ENCODE measurements at places on chromosomes 1 and 21. TPM values are rescaled to one million over a fixed set of nuclear protein-coding genes. Genes with fewer than 3 reads are reported as not detected.

FAM3B gene
- 4.8 TPM for total RNA-seq

SHE gene
- total RNA-seq = 40.1 TPM

DNA sequence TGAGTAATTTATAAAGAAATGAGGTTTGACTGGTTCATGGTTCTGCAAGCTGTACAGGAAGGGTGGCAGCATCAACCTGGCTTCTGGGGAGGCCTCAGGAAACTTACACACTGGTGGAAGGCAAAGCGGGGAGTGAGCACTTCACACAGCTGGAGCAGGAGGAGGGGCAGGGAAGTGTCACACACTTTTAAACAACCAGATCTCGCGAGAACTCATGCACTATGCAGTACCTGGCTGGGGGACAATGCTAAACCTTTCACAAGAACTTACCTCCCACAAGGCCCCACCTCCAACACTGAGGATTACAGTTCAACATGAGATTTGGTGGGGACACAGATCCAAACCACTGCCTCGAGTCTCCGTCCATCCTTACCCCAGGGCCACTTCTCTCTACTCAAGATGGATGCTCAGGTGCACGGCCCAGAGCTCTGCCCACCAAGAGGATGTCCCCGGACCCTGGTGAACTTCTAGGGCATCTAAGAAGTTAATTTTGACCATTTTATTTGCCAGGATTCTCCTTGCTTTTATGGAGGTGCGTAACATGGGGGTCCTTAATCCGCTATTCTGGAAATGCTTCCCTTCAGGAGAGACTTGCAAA, 22.7 kb upstream of the ACTRT2 start:
- no peak for DNase-seq
- H3K4me3 ChIP-seq = no peak overlapping the region
- H3K36me3 ChIP-seq = no peaks in the 10 kb centered on the region
- no peak overlapping the region for H3K27ac ChIP-seq
- H3K4me1 ChIP-seq = no peaks in the 10 kb centered on the region

- H3K27ac ChIP-seq = no peak overlapping the region
- H3K4me1 ChIP-seq = no peaks in the 10 kb centered on the region
- H3K4me3 ChIP-seq = no peak overlapping the region
- no peaks in the 10 kb centered on the region for H3K36me3 ChIP-seq
- no peak for DNase-seq
Observed at GRCh38 chr1:51902456-51902855, 23.9 kb upstream of the NRDC start.

DNA sequence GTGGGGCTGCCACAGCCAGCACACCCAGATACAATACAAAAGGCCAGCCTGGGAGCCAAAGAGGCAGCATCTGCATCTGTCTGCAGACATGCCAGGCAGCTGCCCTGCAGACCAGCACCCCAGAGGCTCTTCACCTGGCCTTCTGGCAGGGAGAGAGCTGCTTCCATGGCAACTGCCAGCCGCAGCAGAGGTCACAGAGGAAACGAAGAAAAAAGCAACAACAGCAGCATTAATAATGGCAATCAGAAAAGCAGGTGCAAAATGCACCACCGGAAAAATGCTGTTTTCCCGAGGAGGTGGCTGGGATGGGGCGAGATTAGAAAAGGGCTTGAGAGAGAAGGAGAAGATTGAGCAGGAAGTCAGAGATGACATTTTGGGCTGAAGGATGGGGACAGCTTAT, 309.5 kb downstream of the PCP4 start:
- H3K4me1 ChIP-seq = no peaks in the 10 kb centered on the region
- no peak overlapping the region for H3K27ac ChIP-seq

DNA sequence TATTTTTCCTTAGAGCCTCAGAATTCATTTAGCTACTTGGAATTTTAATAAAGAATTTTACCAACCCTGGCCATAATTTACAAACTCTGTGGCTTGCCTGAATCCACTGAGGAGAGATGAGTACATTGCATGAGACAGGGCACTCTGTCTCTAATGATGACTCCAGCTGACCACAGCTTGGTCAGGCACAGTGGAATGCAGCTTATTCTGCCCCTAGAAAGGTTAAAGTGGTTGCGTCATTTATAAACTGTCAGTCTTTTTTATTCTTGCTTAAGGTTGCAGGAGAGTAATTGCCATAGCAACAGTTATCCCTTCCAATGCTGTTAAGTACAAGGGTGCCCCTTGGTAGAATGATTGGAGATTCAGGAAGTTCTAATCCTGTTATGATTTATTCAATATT, 28.3 kb downstream of the PDE4B start:
- H3K27me3 ChIP-seq = no peaks in the 10 kb centered on the region
- no peak overlapping the region for H3K27ac ChIP-seq
- H3K36me3 ChIP-seq = no peaks in the 10 kb centered on the region
- H3K4me1 ChIP-seq = no peaks in the 10 kb centered on the region

DNA sequence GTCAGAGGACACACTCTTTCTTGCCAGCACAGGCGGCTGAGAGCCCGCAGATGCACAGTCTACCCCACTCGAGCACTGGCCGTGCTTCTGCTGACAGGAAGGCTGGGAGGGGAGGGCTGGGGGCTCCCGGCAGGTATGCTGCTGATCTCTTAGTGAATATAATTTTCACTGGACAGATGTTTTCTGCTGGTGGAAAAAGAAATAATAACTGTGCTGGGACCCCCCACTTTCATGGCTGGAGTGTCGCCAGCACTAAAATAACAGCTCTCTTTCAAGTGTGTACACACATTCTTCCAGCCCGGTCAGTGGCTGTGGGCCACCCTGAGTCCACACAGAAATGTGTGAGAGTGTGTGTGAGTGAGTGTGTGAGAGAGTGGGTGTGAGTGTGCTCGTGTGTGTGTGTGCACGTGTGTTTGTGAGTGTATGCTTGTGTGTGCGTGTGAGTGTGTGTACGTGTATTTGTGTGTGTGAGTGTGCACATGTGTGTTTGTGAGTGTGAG, 167.7 kb upstream of the USP24 start:
- no peak overlapping the region for H3K4me3 ChIP-seq
- no peak for DNase-seq
- H3K27ac ChIP-seq = no peak overlapping the region
